ENCODE measurements at places on chromosomes 1 and 21. TPM values are rescaled to one million over a fixed set of nuclear protein-coding genes. Genes with fewer than 3 reads are reported as not detected.

Gene FCGR1A
- 8.7 TPM for total RNA-seq

Gene PAPPA2
- total RNA-seq = 1.0 TPM

Gene RCSD1
- total RNA-seq = 20.7 TPM

Gene PGBD5
- not detected for total RNA-seq

Gene PRELP
- 85.6 TPM for total RNA-seq

Gene ELF3
- total RNA-seq = 0.82 TPM

Gene C1orf210
- not detected for total RNA-seq

Gene KCNJ15
- 1.8 TPM for total RNA-seq

Gene RIMS3
- 1.7 TPM for total RNA-seq

Gene SPRR2E
- total RNA-seq = not detected

Gene BARHL2
- not detected for total RNA-seq

Gene IL20
- 8.2 TPM for total RNA-seq

Gene AADACL3
- total RNA-seq = not detected

Gene FCRL2
- 0.56 TPM for total RNA-seq

Gene SPRR2D
- total RNA-seq = not detected

Gene CD1C
- not detected for total RNA-seq

Gene NHLH1
- total RNA-seq = not detected

Gene AZIN2
- total RNA-seq = 5.3 TPM

Gene CLEC20A
- not detected for total RNA-seq

Gene TNFRSF9
- 0.44 TPM for total RNA-seq

Gene NSL1
- 23.8 TPM for total RNA-seq

Gene OR2AK2
- total RNA-seq = not detected

Gene GPR3
- 0.65 TPM for total RNA-seq

Gene LYPD8
- not detected for total RNA-seq

Gene OR2L8
- total RNA-seq = not detected

Gene HCRTR1
- not detected for total RNA-seq

Data from omental fat pad (tissue), 4 donors.